ENCODE measurements at places on chromosomes 16 and 17.

GRCh38 chr17:38498353-38498752 is 70.1 kb downstream of the ARHGAP23 start:
- DNase-seq, result no peak

GRCh38 chr16:85396879-85397871 is 215.9 kb upstream of the GSE1 start:
- no peak for DNase-seq

- DNase-seq, result no peak
These were observed 98.1 kb upstream of the SEC14L1 start for GRCh38 chr17:77042476-77043231.

DNA sequence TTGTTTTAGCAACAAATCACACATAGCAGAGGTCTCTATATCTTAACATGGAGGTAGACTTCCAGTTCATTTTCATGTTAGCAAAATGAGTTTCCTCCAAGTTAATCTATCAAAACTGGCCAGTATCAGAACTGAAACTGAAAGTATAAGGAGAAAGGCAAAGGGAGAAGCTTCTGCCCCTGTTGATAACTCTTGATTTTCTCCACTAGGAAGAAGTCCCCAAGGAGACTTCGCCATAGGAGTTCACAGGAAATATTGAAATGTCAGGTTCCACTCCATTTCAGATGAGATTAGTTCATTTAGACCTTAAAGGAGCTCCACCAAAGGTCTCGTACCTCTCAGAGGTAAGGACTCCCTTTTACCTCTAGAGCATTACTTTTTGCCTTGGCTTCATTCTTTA is 1.2 kb upstream of the OGFOD3 start:
- no peak for DNase-seq

DNA sequence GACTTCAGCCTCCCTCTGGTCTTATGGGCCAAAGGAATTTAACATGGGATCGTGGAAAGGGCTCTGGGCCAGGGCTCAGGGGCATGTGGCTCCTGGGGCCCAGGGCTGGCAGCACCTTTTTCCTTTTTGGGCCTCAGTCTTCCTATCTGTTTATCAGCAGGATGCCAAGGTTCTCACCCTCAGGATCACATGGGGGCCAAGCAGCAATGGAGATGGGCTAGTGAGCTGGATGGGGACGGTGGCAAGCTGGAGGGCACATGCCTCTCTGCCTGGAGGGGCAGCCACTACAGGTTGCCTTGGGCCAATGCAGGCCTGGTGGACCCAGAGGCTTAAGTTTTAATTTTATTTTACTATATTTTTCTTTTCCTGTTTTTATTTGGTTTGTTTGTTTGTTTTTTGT is 95.4 kb downstream of the CYLD start:
- no peak for DNase-seq

GRCh38 chr17:42819939-42820535 is 4.0 kb downstream of the BECN1 start:
- DNase-seq, result peak; percentile 80

- no peak for DNase-seq
These were observed 13.1 kb upstream of the ITGAL start for GRCh38 chr16:30459456-30459855.

DNA sequence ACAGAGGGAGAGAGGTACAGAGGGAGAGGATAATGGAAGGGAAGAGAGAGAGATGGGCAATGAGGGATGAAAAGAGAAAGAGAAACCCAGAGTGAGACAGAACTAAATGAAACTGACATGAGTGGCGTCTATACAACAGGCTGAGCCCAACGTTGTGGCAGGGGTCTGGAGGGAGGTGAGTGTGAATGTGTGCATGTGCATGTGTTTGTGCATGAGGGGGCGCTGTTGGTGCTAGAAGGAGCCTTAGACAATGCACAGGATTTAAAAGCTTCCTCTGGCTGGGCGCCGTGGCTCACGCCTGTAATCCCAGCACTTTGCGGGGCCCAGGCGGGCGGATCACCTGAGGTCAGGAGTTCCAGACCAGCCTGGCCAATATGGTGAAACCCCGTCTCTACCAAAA is 454.8 kb upstream of the CDH11 start:
- DNase-seq, result no peak

DNA sequence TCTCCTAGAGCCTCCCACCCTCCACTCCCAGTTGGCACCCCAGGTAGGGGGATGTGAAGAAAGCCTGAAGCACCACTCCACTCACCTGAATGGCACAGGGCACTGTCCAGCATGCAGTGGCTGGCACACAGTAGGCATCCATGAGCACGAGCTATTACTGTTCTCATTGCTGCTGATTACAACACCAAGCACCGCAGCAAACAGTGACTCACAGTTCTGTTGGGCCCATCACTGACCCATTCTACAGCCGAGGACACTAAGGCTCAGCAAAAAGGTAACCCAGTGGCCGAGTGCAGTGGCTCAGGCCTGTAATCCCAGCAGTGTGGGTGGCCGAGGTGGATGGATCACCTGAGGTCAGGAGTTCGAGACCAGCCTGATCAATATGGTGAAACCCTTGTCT is 2.7 kb downstream of the ZSCAN10 start:
- no peak for DNase-seq

DNA sequence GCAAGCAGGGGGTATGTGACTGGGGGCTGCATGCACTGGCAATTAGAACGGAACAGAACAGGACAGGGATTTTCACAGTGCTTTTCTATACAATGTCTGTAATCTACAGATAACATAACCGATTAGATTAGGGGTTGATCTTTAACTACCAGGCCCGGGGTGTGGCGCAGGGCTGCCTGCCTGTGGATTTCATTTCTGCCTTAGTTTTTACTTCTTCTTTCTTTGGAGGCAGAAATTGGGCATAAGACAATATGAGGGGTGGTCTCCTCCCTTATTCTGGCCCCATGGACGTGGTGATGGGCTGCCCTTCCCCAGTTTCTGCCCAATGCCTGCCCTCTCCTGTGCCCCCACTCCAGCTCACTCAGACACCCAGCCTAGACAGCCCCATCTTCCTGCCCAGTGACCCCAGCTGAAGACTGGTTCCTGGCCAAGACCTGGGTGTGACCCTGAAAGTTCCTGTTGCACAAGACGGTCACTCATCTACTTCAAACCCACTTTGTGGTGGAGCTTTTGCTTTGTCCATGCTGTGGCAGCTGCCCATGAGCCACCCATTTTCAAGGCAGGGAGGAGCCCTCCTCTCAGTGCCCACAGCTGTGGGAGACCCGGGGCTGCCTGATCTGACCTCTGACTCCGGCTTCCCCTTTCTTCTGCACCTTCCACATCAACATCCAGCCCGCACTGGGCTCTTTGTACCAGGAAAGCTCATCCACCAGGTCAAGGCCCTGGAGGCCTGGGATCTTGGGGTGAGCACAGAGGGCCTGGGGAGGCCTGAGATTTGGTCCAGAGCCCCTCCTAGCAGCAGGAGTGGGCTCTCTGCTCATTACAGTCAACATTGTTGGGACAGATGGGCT is 18.6 kb downstream of the ALOX12B start:
- no peak for DNase-seq

GRCh38 chr16:50282010-50282538 is 15.7 kb downstream of the ADCY7 start:
- DNase-seq, result peak; percentile 68

DNA sequence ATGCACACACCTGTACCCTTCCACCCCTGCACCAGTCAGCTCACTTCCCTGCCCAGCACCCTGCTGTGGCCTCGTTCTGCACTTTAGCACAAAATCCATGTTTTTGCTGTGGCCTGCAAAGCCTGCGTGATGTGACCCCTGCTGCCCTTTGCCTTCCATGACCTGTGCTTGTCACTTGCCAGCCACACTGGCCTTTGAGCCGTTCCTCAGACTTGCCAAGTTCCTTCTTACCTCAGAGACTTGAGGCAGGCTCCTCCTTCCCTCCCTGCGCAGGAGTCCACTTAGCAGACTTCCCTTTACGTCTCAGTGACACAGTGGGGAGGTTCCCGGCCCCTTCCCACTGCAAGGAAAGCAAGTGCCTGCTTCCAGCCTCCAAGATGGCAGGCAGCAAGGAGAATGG is 134.7 kb downstream of the SNX29 start:
- no peak for DNase-seq

GRCh38 chr17:54426296-54426886 is 474.3 kb upstream of the TOM1L1 start:
- no peak for DNase-seq

DNA sequence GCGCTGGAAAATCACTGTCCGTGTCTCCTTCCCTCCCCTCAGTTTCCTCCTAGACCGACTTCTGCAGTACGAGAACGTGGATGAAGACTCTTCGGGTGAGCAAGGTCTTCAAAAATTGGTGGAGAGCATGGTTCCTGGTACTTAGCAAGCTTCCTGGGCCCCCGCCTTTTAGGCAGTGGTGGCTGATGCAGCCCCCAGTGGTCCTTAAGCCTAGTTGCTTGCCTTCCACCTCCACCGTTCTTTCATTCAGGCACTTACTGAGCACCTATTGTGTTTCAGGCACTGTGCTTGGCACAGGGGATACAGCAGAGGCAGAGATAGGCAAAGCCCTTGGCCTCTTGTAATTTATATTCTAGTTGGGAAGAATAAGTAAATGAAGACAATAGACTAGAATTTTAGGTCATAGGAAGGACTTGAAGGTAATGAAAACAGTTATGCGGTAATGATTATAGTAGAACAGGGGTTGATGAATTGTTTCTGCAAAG is 767 bp downstream of the INO80E start:
- no peak for DNase-seq

GRCh38 chr17:73553311-73553710 is 90.9 kb downstream of the SDK2 start:
- no peak for DNase-seq

DNA sequence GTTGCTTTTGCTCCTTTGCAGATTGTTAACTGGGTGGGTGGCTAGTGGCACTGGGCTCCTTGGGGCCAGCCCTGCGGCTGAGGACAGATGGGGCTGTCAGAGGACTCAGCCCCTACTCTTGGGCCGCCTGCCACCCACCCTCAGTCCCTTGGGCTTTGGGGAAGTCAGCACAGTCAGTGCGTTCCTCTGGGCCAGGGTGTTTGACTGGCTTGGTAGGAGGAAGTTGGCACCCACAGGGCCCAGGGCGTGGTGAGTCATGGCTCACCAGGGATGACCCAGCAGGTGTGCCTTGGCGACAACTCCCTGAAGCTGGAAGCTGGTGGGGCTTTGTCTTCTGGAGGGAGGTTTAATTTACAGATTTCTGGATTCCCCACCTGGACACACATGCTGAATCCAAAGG is 32.4 kb downstream of the HAPSTR1 start:
- peak; percentile 45 for DNase-seq

DNA sequence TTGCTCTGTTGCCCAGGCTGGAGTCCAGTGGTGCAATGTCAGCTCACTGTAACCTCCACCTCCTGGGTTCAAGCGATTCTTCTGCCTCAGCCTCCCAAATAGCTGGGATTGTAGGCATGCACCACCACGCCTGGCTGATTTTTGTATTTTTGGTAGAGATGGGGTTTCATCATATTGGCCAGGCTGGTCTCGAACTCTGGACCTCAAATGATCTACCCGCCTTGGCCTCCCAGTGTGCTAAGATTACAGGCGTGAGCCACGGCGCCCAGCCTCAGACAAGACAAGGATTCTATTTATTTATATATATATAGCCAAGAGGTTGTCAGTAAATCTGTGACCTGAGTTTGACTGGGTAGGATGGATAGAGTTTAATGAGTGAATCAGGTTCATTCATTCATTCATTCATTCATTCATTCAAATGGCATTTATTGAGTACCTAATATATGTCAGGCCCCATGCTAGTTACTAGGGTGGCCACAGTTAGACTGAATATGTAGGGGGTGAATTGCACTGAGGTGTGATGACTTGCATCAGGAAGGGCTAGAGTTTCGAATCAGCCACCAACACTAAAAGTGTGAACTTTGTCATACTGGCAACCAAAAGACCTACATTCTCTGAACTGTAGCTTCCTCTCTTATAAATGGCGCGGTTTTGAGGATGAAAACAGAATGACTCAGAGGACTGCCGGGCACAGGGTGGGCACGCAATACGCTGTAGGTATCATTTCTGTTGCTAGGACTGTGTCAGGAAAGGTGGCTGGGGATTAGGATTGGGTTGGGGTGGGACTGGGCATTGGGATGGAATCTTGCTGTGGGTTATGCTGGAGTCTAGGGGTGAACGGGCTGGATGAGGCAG is 37.8 kb downstream of the ITGAE start:
- DNase-seq, result peak; percentile 50

DNA sequence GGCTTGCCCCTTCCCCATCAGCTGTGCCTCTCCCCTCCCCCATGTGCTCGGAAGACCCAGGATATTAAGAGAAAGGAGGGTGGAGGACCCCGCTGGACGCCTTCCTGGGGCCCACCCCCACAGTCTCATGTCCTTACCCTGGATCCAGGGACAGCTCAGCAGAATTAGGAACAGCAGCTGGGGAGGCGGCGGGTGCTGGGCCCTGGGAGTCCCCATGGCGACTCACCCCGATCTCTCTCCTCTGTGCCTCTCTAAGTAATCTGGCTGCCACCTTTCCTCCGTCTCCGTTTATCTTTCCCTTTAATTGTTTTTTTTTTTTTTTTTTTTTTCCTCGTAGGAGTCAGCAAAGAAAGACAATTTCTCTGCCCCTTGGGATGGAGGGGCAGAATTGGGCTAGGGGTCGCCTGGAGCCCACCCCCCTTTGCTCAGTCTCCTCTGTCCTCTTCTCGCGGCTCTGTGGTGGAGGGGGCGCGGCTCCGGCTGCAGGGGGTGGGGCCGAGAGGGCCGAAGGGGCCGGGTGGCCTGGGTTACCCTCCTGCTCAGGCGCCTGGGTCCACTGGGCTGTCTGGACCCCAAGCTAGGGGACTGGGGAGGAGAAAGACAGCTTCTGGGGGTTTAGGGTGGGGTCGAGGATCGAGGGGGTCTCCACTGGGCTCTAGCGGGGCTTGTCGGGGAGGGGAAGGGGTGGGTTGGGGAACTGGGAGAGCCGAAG is 390 bp downstream of the SEZ6L2 start:
- DNase-seq, result no peak

GRCh38 chr17:49513641-49514040 is 18.5 kb downstream of the NGFR start:
- DNase-seq, result no peak

GRCh38 chr16:7504844-7505243 is 172.2 kb downstream of the RBFOX1 start:
- DNase-seq, result no peak

DNA sequence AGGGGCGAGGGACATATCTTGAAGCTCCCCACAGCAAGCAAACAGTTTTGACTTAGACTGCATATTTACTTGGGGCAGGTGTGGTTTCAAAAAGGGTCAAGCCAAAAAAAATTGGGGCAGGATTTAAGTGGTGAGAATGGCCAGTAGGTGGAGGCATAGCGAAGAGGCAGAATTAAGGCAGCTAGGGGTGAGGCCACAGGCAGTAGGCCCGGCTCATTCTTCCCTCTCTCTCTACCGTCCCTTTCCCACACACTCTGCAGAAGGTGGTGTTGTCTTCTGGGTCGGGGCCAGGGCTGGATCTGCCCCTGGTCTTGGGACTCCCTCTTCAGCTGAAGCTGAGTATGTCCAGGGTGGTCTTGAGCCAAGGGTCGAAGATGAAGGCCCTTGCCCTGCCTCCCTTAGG is 2.6 kb downstream of the SHBG start:
- peak; percentile 31 for DNase-seq

GRCh38 chr17:41258406-41258805 is 3.2 kb downstream of the KRTAP9-9 start:
- DNase-seq, result no peak

- no peak for DNase-seq
These were observed 51.5 kb downstream of the MPRIP start for GRCh38 chr17:17093764-17094163.

All from stimulated activated naive CD8-positive, alpha-beta T cell treated with anti-CD3 and anti-CD28 coated beads, Interleukin-15, Interleukin-2, amounts not matched to agents 100 U/mL and 50 U/mL, for 24 hours (primary cell).